Muscle of back (tissue), 13 donors: ENCODE measurements at places on chromosomes 11 and 22.

DNA sequence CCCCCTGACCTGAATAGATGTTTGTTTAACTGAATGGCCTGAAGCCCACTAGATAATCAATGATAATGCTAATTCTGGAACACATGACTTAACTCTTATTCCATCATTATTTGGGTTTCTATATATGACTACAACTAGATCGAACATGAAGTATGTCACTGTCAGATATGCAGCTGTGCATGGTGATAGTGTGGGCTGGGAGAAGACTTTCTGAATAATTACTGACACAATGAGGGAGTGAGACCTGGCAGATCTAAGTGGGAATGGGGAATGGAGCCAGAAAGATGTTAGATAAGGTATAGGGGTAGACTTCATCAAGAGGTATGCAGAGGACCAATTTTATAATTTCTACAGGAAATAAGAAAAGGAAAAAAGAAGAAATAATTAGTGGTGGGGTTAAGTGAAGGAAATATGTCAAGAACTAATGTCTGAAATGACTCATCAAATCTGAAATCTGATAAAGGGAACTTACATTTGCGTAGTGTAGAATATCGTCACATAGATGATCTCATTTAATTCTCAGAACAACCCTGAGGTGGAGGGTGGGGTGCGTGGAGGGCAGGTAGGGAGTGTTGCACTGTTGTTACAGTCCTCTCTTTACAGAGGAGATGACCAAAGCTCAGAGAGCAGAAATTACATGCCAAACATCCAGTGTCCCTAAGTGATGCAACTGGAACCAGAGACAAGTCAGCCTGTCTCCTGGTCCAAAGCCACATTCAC, 68.2 kb upstream of the EED start:
- no peak for DNase-seq

GRCh38 chr11:10701982-10702381, 8.4 kb upstream of the IRAG1 start:
- no peak for DNase-seq

DNA sequence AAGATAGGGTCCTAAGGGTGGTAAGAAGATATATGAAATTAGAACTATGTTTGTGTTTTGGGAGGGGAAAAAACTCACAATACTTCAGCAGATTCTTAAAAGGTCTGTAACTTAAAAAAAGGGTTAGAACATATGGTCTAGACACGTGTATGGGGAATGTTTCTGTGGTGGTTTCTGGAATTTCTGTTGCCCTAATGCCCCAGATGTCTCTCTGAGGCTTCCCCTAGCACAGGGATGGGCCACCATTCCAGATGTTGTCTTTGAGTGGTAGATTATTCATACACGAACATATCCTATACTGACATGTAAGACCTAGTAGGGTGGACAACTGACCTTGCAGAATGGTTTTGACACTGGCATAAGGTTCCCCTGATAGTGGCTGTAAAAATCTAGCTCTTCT, 26.2 kb downstream of the EHF start:
- DNase-seq, result no peak

DNA sequence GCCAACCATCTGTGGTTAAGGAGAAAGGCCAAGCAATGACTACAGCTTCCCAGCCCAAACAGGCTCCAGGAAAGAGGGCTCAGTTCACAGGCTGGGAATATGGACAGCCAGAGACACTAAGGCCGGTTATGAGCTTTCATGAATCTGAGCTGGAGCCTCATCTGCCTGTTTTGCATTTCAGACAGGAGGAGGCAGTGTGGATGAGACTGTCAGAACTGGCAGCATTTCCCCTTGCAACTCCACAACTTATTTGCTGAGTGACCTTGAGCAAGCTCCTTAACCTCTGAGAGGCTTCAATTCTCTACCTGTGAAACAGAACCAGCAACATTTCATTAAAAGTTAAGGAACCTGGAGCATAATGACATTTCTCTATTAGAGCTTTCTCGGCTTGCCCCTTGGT, 264.0 kb downstream of the ETS1 start:
- no peak for DNase-seq

- DNase-seq, result peak; percentile 98
Measured at GRCh38 chr11:62841361-62842170, 2.2 kb upstream of the WDR74 start.

DNA sequence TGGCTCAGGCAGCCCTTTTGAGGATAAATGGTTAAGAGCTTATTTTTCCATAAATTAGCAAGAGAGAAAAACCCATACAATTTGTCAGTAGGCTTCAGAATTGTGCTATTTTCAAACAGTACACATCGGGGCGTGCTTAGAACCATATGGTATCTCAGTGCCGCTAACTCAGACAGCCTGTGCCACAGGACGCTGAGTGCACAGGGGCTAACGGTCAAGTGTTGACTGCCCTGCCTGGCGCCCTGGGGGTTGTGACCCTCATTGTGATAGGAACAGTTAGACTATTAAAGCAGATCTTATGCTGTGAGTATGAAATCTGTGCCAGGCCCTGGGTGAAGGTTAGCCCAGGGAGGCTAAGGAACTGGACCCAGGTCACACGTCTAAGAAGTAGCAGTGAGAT, 1519.7 kb downstream of the BRD1 start:
- DNase-seq, result no peak

GRCh38 chr22:49446759-49447710, 380.6 kb downstream of the BRD1 start:
- DNase-seq, result no peak

DNA sequence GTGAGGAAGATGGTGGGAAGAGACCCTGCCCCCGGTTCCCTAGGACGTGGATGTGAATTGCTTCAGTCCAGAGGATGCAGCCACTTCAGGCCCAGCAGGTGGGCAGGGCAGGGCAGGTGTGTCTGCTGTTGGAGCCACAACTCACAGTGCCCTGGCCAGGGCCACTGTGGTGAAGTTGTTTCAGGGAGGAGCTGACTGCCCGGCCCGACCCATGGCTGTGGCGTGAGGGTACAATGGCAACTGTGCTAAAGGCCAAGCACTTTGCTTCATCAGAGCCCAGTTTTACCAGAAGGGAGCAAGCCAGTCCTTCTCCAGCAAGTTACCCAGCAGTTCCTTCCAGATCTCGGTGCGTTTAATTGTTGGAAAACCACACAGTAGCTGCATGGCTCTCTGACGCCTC, 1174.4 kb downstream of the BRD1 start:
- no peak for DNase-seq

- DNase-seq, result no peak
Measured at GRCh38 chr22:19038164-19038546, 84.1 kb downstream of the DGCR2 start.
